Hindlimb muscle (tissue), 1 donor: ENCODE measurements at places on chromosomes 7 and 10.

- no peak for DNase-seq
These were observed 135.1 kb upstream of the ZWINT start for GRCh38 chr10:56496186-56496486.

DNA sequence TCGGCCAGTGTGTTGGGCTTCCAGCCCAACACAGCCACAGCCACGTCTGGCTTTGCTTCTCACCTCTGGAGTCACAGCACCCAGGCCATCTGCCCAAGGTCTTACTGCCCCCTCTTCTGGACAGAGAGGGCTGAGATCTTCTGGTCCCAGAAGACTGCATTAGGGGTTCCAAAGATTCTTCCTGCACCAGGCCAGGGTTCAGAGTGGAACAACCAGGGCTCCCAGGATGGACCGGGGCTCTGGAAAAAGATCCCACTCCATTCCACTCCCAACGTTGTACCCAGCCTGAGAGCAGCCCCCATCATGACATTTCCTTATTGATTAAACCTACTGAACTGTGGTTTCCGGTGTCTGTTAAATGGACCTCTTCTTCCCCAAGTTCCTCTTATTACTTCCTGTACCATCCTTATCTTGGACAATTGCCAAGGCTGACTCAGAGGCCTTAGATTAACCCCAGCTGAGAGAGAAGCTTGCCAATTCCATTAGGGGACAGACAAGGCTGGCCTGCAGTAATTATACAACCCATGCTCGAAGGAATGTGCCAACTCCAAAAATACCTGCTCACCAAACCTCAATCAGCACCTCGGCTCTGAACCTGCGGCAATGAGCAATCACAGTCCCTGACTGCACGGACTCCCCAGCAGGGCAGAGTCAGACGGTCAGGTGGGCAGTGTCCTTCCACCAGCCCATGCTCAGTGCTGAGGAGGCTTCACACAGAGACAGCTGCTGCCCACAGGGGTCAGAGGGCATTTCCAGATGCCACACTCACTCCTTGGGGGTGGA is 47.9 kb upstream of the NPFFR1 start:
- DNase-seq = peak; percentile 49

DNA sequence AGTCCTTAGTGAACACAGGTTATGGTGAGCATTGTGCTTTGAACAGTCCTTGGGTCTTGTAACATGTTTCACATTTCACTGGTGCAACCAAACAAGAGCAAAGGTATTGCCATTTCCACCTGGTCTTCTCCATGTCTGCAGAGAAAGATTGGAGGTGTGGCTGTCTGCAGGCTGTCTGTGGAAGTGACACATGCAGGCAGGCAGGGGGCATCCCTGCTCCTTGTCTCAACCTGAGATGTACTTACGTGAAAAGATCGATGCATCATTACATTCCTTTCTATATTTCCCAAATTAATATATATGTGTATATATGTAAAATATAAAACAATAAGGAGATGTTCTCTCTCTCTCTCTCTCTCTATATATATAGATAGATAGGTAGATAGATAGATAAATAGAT is 54.3 kb downstream of the LRRC18 start:
- DNase-seq = peak; percentile 36

DNA sequence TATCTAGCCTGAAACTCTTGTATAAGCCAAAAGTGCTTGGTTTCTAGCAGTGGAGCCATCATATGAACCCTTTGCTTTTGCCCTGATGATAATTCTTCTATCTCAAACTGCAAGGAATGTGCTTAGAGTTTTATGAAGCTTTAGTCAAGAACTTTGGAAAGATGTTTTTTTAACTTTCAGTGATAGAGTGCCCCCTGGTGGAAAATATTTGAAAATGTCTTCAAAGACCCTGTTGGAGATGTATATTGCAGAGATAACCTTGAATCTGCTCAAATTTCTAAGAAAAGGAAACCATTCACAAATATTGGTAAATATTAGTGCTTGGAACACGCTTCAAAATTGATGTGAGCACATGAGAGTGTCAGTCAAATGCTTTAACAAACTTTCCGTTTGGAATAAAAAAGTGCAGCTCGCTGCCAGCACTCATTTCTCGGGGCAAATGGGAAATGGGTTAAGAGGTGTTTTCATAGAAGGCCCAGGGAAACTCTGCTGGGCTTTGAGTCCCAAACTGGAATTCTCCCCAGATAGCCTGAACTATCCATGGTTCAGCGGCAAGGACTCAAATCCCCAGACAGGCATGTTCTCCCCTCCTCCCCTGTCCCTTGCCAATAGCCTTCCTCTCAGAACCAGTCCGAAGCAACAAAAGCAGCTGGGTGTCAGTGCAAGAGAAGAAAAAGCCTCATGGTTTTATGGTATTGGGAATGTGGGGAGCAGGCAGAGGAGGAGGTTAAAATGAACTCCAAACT is 129.3 kb downstream of the MYOF start:
- DNase-seq = peak; percentile 36

- no peak for DNase-seq
These were observed 12.6 kb upstream of the OPALIN start for GRCh38 chr10:96371356-96371755.

GRCh38 chr7:30201161-30201666 is 66.4 kb downstream of the MTURN start:
- no peak for DNase-seq

- no peak for DNase-seq
These were observed 18.1 kb downstream of the CHAT start for GRCh38 chr10:49631975-49632374.

GRCh38 chr10:79273604-79274003 is 73.7 kb upstream of the PPIF start:
- no peak for DNase-seq

- DNase-seq = no peak
These were observed 79.3 kb upstream of the ZNF716 start for GRCh38 chr7:57370739-57371098.

DNA sequence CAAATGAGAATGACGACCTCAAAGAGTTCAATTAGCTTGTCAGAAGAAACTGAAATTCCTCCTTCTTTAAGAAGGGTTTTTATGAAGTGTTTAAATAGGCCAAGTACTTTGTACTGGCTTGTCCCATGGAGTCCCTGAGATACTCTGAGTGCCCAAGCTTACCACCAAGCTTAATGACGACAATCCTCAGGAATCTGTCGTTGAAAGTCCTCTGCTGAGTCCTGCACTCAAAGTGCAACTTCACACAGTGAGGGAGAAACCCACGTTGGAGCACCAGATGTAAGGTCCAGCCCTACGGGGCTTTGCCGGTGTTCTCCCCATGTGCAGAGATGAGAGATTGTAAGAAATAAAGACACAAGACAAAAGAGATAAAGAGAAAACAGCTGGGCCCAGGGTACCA is 42.8 kb upstream of the AKR1C2 start:
- no peak for DNase-seq

- DNase-seq = no peak
These were observed 13.7 kb downstream of the NPTX2 start for GRCh38 chr7:98630770-98631169.

DNA sequence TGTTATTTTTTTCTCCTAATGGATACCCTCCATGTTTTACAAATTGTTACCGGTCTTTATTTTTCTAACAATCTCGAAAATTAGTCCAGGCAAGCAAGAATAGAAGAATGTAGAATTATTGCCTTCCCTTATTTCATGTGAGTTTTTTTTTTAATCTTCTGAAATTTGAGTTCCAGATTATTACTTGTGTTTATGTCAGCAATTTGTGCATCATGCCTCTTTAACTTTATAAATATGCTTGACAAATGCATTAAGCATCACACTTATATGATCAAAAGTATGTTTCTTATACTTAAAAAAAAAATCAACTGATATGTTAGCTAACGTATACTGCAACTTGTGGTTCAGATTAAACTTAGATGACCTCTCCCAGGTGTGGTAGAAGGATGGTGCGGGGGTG is 242.7 kb upstream of the VSTM2A start:
- no peak for DNase-seq

DNA sequence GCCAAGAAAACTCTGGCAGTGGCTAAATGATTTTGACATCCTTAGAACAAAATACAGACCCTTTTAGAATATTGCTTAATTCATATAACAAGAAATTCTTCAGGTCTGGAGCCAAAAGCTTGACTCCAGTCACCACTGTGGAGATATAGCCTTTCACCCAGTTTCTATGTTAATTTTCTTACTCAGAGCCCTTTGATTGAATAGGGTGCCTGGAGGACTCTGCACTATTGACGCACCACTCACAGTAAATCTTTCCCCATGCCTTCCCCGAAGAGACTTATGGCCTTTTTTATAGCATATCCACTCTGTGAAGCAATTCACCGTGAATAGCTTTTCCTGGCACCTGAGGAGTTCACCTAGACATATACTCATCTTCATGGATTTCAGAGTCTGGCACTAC is 613.8 kb downstream of the ZWINT start:
- DNase-seq = no peak

- DNase-seq = no peak
These were observed 389.6 kb downstream of the GFRA1 start for GRCh38 chr10:115883372-115883771.

DNA sequence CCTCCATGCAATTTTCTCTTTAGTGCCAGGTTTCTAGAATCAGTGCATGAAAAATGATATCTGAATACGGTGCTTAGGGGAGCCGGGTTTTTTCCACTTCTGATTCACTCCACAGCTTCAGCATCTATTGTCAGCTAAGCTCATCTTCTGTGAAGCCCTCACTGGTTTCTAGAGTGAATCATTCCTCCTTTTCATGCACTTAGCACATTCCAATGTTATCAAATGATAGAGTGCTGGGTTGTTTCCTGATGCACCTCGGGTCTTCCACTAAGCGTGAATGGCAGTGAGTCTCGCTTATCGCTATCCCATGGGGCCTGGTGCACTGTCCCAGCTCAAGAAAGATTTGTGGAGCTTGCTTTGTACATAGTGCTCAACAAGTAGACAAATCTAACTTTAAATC is 170.9 kb upstream of the RHEB start:
- DNase-seq = no peak

- DNase-seq = no peak
These were observed 19.6 kb upstream of the EFCAB10 start for GRCh38 chr7:105600720-105601550.

- no peak for DNase-seq
These were observed 73.1 kb downstream of the CRPPA start for GRCh38 chr7:16348251-16348650.

DNA sequence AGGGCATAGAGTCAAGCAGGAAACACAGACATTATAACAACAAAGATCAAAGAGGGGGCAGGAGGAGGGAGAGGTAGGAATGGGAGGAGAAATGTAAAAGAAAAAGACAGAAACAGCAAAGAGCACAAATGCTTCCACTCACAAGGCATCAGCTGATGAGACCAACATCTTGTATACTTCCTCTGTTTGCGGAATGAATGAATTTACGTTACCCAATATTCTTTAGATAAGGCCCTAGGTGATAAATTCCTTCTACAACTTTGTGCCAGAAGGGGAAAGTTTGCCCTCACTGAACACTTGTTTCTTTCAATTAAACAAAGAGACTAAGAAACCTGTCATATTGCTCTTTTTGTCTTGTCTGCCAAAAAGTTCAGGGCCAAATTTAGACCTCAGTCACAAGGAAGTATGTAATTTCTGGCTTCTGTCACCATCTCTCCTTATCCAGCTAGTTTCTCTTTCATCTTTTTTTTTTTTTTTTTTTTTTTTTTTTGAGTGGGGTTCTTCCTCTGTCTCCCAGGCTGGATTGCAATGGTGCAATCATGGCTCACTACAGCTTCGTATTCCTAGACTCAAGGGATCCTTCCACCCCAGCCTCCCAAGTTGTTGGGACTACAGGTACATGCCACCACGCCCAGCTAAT is 116.4 kb upstream of the NANOS1 start:
- no peak for DNase-seq

DNA sequence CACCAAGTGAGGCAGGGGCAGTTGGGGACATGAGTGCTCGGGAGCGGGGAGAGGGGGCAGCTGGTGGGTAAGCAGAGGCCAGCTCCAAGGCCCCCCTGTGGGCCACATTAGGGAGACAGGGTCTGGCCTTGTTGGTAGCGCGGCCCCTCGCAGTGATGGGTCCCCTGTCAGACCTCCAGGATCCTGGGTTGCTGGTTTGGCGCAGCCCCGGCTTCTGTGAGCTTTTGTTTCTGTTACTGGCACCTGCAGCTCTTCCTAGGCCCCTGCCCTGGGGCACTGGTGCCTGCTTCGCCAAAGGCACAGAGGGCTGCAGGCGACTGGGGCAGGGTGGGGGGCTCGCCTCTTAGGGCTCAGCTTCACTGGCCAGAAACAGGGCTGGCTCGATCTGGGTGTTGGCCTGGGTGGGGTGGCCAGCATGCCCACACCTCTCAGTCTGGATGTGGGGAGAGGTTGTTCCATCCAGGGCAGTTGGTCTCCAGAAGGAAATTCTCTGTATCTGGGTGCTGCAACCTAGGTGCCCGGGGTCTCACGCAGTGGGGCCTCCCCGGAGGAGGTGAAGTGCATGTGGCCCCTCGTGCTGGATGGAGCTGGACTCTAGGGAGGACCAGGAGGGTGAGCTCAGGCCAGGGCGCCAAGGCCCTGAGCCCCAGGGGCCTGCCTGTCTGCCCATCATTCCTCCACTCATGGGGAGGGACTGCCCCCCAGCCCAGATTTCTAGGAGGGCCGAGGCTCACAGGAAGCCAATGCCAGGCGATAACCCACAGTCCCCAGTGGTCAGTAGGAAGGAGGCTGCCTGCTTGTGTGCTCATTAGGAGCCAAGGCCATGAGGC is 138.6 kb downstream of the LHPP start:
- no peak for DNase-seq

DNA sequence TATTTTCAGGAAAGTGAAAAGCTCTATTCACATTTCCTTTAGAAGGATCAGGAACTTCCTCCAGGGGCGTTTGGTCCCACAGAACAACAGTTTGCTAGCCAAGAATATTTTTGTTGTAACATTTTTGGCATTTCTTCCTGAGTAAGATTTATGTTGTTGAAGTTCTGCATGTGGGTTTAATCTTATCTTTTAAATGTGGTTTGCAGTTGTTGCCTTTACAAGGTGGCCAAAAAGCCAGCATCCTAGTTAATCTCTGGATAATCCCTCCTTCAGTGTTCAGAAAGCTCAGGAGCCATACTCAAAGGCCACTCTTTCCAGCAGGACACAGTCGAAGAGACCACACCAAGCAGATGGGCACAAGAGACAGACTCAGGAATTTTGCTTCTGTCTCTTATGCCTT is 30.0 kb downstream of the SLC26A4 start:
- no peak for DNase-seq

DNA sequence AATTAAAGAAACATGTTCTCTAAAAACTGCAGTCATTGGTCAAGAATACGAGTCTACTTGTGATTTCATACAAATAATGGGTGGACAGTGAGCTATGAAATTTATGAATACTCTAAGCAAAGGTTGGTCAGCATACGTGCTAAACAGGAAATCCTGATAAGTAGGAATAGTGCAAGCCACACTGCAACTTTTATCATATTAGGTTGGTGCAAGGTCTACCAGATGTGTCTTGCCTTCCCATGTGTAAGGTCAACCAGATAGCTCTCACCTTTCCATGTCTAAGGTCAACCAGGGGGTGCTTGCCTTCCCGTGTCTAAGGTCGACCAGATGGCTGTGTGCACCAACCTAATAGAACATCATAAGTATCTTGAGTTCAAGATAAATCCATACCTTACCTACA is 2.0 kb upstream of the ITGB1 start:
- DNase-seq = no peak

GRCh38 chr7:32161708-32162107 is 91.5 kb upstream of the PDE1C start:
- DNase-seq = no peak

GRCh38 chr10:18279173-18279572 is 138.9 kb downstream of the CACNB2 start:
- no peak for DNase-seq
